A673 (cell line): ENCODE measurements at places on chromosomes 12 and 14. TPM values are rescaled to one million over a fixed set of nuclear protein-coding genes. Genes with fewer than 3 reads are reported as not detected.

DNA sequence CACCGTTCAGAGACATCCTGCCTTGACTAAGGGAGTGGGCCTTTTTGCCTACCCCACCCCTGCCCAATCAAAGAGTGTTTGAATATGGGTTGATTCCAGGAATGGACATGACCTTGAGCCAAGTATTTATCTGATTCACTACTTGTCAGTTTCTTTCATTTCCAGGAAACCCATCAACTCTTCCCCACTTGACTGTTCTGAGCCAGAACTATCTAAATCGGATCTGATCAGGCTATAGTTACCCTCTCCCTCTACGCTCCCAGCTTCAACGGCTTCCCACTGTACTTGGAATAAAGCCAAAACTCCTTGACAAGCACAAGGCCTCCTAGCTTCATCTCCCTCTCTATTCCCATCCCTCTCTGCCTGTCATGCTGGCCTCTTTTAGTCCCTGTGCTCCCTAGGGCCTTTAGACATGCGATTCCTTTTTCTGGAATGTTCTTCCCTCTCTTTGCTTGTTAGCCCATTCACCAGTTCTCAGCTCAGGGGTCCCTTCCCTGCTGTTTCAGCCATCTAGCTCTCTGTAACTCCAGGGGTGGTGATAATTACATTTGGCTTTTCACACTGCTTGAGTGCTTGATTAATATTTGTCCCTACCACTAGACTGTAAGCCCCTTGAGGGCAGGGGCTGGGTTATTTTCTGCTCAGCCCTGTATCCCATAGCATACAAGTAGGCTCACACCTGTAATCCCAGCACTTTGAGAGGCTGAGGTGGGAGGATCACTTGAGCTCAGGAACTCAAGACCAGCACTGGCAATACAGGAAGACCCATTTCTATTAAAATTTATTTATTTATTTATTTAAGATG, 5.5 kb upstream of the ITPK1 start:
- DNase-seq, result no peak

GRCh38 chr12:70733385-70733784, 96.2 kb upstream of the PTPRB start:
- peak; percentile 88 for DNase-seq

DNA sequence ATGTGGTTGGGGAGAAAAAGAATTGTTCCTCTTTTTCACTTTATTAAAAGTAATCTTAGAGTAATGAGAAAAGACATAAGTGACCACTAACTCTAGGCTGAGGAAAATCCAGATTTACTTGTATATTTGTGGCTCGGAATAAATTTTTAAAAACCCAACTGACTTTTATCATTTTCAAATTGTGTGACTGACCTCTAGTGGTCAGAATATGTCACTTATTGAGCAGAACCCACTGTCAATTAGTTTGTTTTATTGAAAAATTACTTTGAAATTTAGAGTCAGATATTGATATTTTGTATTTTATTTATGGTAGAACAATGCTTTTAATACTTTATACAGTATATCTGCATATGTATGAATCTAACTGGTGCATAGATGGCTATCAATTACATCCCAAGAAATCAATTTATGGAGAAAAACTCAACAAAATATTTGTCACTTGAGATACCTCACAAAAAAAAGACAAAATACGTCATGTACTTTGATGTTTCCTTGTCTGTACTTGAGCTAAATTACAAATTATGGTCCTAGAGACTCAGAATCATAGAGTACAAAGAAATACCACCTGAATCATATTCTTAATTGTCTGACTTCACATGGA, 229.4 kb downstream of the CNTN1 start:
- peak; percentile 49 for DNase-seq

DNA sequence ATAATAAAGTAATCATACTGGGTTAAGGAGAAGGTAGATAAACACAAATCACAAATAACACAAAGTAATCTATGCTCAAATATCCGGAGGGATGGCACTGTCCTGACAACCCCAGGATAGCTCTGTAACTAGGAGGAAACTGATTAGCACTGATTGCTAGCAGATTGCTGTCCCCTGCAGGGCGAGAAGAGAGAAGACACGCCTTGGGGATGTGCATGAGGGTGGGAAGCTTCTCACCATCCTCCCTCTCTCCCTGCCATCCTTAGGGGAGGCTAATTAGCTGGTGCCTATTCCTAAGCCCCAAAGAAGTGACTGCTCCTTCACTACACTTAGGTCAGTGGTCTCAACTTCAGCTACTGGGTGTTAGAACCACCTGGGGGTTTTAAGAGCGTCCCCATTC, 27.0 kb upstream of the TMEM260 start:
- peak; percentile 77 for DNase-seq

DNA sequence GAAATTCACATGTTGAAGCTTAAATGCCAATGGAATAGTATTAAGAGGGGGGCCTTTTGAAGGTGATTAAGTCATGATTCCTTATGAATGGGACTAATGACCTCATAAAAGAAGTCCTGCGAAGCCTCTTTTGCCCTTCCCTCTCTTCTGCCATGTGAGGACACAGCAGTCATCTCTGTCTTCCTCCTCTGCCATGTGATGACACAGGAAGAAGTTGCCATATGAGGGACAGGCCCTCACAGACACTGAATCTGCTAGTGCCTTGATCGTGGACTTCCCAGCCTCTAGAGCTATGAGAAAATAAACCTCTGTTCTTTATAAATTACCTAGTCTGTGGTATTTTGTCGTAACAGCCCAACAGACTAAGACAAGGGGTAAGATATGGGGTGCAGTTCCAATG, 100.7 kb downstream of the VCPKMT start:
- DNase-seq, result no peak

GRCh38 chr14:81042438-81042837, 87.0 kb downstream of the TSHR start:
- DNase-seq, result no peak

DNA sequence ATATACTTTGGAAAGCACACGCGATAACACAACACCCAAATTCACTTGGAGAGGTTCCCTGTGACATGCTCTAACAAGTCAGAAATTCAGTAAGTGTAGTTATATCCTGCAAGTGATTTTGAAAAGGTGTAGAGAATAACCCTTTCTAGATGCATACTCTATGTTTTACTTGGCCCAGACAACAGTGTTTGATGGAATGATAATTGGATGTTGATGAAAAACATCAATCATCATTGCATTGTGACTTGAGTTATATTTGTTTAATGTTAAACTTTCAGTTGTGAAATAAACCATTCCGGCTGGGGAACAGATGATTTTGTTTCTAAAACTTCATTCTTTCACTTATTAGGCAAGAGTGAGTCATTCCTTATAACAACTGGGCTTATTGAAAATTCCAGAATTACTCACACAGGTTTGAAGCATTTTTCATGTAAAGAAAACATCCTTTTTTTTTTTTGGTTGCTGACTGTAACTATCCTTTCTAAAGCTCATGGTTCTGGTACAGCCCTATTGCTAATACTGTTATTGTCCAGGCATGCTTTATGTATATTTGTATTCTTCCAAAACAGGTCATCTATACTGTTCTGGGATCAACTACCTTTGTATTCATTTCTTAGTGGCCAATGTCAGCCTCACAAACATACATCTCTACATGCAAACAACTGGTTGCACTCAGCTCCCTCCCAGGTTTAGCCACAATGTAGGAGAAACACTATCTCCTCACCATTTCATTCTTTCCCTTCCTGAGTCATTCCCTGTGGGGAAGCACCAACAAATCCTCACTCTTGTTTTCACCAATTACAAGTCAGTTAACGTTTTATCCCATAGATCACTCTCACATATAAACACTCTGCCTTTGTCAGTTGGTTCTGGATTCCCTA, 121.2 kb upstream of the LRIG3 start:
- DNase-seq, result no peak

DNA sequence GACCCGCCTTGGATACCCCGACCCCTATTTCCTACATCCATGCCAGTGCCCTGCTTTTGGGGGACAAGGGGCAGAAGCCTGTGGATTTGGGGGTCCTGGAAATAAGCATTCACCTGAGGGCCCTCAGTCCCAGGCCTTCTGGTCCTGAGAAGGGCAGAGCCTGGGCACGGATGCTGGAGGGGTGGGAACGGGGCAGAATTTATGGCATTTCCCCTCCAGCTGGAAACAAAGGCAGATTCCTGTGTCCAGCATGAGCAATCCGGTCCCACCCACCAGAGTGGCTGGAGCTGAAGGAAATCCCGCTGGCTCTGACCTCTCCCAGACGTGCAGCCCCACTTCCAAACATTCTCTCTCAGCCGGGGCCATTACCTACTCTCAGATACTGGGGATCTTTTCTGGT, 9.3 kb downstream of the ANKRD33 start:
- no peak for DNase-seq

GRCh38 chr12:15712823-15713660, 76.1 kb downstream of the EPS8 start:
- DNase-seq, result no peak

The BCDIN3D gene
- total RNA-seq, result 5.7 and 6.4 TPM in 2 replicates

The GNG2 gene
- total RNA-seq, result 18.9 and 19.3 TPM in 2 replicates

The TMEM30B gene
- total RNA-seq, result 0.15 and 0.24 TPM in 2 replicates
